Stimulated activated naive CD4-positive, alpha-beta T cell treated with Interleukin-2 at 50 U/mL for 16 hours (primary cell): ENCODE measurements at places on chromosomes 1 and 21.

- no peak for DNase-seq
Measured at GRCh38 chr1:206144605-206145004, 27.4 kb upstream of the AVPR1B start.

- DNase-seq: no peak
Measured at GRCh38 chr1:170700842-170701615, 37.1 kb downstream of the PRRX1 start.

- DNase-seq: no peak
Measured at GRCh38 chr1:21572221-21572620, 63.0 kb downstream of the ALPL start.

DNA sequence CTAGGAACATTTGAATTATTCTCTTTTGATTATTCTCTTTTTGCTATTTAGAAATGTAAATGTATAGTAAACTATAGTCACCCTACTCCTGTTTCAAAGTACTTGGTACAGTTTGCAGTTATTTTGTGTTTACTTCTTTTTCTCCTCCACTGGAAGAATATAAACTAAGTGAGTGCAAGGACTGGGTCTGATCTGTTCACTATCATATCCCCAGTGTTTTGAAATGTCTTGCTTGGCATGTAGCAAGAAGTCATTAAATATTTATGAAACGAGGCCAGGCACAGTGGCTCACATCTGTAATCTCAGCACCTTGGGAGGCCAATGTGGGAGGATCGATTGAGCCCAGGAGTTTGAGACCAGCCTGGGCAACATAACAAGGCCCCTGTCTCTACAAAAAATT is 35.8 kb upstream of the PODN start:
- DNase-seq: no peak

GRCh38 chr1:237108297-237109040 is 66.5 kb downstream of the RYR2 start:
- DNase-seq: no peak

GRCh38 chr21:33360281-33360680 is 35.5 kb downstream of the IFNAR1 start:
- no peak for DNase-seq

DNA sequence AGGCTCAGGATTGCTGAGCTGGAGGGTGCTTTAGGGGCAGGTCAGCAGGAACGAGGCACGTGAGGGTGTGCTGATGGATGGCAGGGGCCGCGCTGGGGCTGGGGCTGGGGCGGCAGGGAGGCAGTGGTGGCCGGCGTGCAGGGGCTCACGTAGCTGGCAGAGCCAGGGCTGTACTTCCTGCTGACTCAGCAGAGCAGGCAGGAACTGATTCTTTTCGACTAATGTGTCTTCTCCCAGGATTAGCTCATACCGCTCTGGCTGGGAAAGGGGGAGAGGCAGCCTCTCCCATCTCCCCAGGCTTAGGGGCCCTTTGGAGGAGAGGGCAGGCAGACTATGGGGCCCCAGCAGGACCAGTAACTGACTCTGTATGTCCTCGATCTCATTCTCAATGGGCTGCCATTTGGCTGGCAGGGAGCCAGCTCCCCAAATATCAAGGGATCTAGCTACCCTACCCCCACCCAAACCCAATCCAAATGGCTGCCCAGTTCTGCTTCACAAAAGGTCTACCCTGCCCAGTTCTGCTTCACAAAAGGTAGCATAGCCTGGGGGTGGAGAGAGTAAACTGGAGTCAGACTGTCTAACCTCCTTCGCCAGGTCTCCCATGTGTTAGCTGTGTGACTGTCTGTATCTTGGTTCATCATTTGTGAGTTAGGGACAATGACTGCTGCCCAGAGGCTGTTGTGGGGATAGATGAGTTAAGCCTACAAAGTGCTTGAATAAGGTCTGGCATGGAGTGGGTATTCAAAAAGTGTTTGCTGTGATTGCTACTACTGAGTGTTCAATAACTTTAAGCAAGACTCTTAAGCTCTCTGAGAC is 100.1 kb upstream of the SLC2A1 start:
- DNase-seq: no peak

- DNase-seq: no peak
Measured at GRCh38 chr1:9341301-9341845, 48.7 kb downstream of the SPSB1 start.

DNA sequence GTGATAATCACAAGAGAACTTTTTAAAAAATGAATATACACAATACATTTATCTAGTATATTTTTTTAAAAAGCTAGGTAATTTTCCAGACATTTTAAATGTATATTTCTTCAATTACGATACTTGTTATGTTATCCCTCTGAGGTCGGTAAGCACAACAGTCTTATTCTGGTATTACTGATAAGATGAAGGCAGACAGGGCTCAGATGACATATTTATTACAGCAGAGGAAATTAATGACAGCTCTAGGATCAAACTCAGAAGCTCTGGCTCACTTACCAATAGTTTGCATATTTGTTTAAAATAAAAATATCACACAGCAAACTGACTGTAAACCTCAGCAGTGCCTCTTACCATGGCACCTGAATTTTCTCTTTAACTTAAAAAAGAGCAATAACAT is 1347.0 kb upstream of the ADGRL2 start:
- no peak for DNase-seq

DNA sequence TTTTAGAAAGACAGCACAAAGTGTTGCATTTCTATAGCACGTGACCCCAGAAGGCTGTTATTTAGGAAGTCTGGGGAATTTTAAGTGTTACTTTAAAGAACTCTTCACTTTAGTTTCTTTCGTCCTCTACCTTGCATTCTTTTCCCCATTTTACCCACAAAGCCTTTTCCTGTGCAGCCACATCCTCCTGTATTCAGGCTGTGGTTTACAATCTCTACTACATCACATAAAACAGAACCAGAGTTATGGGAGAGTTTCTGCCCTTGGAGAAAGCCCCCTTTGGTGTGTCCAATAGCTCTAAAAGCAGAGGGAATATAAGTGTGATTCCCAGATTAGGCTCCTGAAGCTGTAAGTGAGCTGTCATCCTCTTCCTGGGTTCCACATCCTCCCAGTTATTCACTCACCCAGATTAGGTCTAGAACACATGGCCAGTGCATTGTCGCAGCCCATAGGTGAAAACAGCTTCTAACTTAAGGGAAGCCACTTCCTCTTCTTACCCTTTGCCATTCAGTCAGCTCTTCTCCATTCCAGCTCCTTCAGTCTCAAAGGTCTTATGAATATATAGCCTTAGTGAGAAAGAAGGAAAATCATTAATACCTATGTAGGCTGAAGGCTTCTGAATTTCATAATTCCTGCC is 171.1 kb downstream of the PIGK start:
- no peak for DNase-seq

DNA sequence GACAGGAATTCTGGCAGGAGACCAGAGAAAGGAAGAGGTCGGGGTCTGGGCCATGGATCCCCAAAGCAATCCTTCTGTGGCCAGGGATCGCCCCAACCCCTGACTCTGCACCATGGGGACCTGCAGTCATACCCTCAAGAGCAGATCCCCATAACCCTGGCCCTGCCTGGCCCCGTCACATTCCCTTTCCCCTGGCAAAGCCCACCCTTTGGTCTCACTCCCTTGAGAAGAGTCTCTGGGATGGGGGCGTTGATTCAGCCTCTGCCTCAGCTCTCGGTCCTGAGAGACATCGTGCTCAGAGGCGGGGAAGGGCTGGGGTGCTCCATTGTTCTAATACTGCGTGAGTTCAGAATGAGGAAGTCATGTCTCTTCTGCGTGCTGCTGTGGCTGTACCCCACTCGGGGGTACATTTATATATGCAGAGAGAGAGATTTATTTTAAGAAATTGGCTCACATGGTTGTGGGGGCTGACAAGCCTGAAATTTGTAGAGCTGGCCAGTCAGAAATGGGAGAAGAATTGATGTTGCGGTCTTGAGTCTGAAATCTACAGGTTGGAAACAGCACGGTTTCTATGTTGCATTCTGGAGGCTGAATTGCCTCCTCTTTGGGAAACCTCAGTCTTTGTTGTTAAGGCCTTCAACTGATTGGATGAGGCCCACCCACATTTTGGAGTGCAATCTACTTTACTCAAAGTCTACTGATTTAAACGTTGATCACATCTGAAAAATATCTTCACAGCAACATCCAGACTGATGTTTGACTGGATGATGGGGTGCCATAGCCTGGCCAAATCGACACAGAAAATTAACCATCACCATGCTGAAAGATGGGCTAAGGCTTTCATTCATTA is 4.2 kb upstream of the PADI2 start:
- DNase-seq: no peak

DNA sequence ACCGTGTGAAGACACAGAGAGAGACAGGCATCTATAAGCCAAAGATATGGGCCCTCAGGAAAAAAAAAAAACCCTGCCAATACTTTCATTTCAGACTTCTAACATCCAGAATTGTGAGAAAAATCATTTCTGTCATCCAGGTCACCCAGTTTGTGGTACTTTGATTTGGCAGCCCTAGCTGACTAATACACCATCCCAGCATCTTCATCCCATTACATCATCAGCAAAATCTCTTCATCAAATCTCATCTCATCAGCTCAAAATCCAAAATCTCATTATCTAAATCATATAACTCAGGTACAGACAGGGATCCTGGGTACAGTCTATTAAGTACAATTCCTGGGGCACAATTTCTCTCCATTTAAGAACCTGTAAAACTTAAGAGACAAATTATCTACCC is 51.9 kb upstream of the GJA8 start:
- DNase-seq: no peak
